ENCODE measurements at places on chromosomes 2 and 18.

- H3K4me3 ChIP-seq, result no peak overlapping the region
- peaks cover 32% of the 10 kb centered on the region for H3K4me1 ChIP-seq
- DNase-seq, result no peak
- no peaks in the 10 kb centered on the region for H3K36me3 ChIP-seq
- no peak overlapping the region for H3K27ac ChIP-seq
Measured at GRCh38 chr18:47909484-47909883, 21.0 kb downstream of the SMAD2 start.

DNA sequence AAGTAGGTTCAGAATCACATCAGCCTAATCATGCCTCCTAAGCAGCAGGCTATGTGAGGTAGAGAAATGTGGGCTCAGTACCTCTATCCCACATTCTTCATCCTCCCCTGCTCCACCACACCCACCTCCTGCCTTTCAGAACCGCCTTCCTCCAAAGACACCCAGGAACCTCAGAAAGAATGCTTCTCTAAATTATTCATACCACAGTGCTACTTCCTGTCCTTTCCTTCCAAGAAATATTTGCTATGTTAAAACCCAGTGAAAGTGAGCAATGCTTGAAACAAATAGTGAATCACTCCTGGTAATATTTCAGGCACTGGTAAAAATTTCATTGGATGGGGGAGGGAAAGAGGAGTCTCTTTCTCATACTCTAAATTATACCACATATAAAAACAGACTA, 24.0 kb upstream of the CREB1 start:
- no peaks in the 10 kb centered on the region for H3K27me3 ChIP-seq
- H3K4me3 ChIP-seq, result no peak overlapping the region
- H3K4me1 ChIP-seq, result peaks cover 32% of the 10 kb centered on the region
- no peaks in the 10 kb centered on the region for H3K36me3 ChIP-seq

DNA sequence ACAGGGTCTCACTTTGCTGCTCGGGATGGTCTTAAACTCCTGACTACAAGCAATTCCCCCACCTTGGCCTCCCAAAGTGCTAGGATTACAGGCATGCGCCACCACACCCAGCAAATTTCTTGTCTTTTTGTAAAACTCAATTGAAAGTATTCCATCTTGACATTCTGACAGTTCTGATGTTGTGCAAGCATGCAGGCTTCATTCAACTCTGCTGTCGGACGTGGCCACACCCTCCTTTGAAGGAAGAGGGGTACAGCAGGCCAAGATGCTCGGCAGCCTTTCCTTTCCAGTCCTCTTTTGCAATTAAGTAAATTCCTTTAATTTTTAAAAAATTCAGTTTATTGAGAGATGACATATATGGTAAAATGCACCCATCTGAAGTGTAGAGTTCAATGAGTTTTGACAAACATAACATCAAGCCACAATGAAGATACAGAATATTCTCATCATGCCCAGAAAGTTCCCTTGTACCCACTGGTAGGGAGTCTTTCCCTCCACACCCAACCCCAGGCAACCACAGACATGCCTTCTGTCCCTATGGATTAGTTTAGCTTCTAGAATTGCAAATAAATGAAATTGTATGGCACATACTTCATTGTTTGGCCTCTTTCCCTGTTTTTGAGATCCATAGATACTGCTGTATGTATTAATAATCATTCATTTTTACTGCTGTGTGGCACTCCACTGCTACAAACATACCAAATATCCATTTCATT, 33.1 kb downstream of the TUBB6 start:
- no peaks in the 10 kb centered on the region for H3K4me1 ChIP-seq
- H3K27me3 ChIP-seq, result no peaks in the 10 kb centered on the region
- H3K27ac ChIP-seq, result no peak overlapping the region
- DNase-seq, result no peak
- peaks cover 94% of the 10 kb centered on the region for H3K36me3 ChIP-seq
- H3K4me3 ChIP-seq, result no peak overlapping the region

DNA sequence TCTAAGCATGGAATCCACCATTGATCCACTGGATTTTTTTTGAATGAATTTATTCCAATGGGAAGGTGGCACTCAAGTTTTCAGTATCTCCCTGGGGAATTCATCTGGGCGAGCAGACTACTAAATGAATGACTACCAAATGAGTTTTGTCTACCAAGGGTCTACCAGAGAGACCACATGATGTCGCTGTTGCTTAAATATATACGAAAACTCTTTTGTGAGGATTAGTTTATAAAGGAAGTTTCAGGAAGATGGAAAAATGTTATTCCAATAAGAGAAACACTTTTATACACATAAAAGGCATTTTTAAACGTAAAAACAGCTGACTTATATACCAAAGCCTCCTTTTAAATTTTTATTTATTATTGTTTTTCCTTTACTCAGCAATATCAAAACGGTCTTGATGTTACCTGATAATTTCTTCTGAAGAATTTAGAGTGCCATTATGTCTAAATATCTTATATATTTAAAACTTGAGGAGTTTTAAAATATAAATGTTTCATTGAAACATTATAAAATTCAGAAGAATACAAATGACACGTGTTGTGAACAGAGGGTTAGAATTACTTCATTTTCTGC, 139.7 kb downstream of the HRH4 start:
- H3K27ac ChIP-seq, result no peak overlapping the region
- no peaks in the 10 kb centered on the region for H3K4me1 ChIP-seq
- DNase-seq, result no peak
- H3K36me3 ChIP-seq, result no peaks in the 10 kb centered on the region

DNA sequence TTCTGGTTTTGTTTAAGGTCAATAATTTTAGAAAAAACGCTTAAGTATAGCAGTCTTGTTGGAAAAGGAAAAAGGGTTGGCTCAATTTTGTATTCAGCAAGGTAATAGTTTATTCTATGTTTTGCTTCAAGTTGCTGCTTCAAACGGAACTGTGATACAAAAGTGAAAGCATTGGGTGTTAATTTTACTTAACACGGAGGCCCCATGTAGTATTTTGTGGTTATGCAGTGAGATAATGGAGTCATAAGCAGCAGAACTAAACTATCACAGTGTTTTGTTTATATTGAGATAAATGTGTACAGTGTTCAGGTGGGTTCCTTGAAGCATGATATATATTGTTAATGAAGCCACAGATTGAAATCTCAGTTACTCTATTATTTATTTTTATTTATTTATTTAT, 67.0 kb upstream of the LYPD6B start:
- H3K4me3 ChIP-seq, result no peak overlapping the region
- no peaks in the 10 kb centered on the region for H3K27me3 ChIP-seq
- peaks cover 5% of the 10 kb centered on the region for H3K4me1 ChIP-seq
- DNase-seq, result no peak

Measured in lower lobe of right lung (tissue), 2 donors.